ENCODE measurements at places on chromosomes 2 and 18. TPM values are rescaled to one million over a fixed set of nuclear protein-coding genes. Genes with fewer than 3 reads are reported as not detected.

- H3K27ac ChIP-seq, result peak overlapping the region; percentile 57
- peaks cover 37% of the 10 kb centered on the region for H3K4me1 ChIP-seq
- H3K4me3 ChIP-seq, result no peak overlapping the region
- DNase-seq, result no peak
Observed at GRCh38 chr2:70111752-70112591, 24.7 kb downstream of the PCBP1 start.

DNA sequence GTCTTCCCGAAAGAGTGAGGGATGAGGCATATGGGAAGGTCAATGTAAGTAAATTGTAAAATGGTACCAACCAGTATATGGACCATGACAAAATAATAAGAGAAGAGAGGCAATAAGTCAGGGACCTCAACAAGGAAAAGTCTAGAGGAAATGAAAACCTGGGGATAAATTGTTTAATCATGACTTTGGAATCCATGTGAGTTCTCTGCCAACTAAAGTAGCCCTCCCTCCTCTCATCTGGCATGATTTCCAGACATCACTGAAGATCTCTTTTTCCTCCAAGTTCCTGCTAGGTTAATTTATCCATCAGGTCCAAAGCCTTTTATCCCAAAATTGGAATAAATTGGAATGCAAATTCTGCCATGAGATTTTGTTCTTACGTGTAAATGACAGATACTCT is 417.9 kb downstream of the NRXN1 start:
- H3K27ac ChIP-seq, result no peak overlapping the region
- DNase-seq, result no peak
- H3K36me3 ChIP-seq, result no peaks in the 10 kb centered on the region
- H3K27me3 ChIP-seq, result no peaks in the 10 kb centered on the region
- H3K4me1 ChIP-seq, result peaks cover 1% of the 10 kb centered on the region

Gene COMMD1
- total RNA-seq, result 33.0 TPM

DNA sequence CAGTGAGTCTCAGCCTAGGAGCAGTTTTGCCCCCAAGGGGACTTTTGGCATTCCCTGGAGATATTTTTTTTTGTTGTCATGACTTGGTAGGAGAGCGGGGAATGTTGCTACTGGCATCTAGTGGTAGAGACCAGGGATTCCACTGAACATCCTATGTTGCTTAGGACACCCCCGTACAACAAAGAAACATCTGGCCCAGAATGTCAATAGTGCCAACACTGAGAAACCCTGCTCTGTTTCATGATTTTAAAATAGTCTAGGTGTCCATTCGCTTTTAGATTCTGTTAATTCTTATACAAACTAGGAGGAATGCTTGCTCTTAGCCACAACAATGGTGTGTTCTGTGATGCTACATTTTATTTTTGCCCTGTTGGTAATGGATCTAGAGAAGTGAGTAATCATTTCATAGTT is 225.8 kb upstream of the SIX3 start:
- H3K4me1 ChIP-seq, result no peaks in the 10 kb centered on the region
- no peak overlapping the region for H3K4me3 ChIP-seq
- H3K27ac ChIP-seq, result no peak overlapping the region
- H3K27me3 ChIP-seq, result no peaks in the 10 kb centered on the region
- DNase-seq, result no peak
- H3K36me3 ChIP-seq, result no peaks in the 10 kb centered on the region

DNA sequence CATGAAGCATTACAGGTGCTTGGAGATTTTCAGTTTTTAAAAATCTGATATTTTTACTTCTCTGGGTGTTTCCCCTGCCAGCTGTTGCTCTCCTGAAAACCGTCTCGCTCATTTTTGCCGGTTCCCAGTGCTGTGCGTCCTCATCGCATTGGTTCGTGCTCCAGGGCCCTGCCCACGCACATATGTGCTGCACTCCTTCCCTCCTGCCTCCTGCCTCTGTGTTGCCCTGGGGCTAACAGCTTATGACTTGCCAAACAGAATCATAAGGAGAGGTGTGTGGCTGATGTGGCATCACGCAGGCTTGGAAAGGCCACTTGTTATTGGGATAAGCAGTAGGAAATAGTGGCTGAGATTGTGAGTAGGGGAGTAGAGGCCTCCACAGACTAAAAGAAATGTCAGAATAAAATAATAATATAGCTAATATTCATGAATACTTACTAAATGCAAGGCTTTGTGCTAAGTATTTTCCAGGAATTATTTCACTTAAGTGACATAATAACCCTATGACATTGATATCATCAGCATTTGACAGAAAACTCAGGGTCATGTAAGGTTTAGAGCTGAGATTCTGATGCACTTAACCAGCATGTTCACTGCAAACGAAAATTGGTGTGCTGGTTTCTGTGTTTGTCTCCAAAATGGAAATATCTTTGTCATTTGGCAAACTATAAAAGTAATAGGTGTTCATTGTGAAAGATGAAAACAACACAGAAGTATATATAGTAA is 53.5 kb downstream of the SLC4A1AP start:
- peaks cover 35% of the 10 kb centered on the region for H3K27me3 ChIP-seq
- no peak for DNase-seq
- H3K4me3 ChIP-seq, result peak overlapping the region; percentile 14
- H3K27ac ChIP-seq, result no peak overlapping the region
- H3K36me3 ChIP-seq, result no peaks in the 10 kb centered on the region

Gene PRKAG3
- total RNA-seq, result not detected

DNA sequence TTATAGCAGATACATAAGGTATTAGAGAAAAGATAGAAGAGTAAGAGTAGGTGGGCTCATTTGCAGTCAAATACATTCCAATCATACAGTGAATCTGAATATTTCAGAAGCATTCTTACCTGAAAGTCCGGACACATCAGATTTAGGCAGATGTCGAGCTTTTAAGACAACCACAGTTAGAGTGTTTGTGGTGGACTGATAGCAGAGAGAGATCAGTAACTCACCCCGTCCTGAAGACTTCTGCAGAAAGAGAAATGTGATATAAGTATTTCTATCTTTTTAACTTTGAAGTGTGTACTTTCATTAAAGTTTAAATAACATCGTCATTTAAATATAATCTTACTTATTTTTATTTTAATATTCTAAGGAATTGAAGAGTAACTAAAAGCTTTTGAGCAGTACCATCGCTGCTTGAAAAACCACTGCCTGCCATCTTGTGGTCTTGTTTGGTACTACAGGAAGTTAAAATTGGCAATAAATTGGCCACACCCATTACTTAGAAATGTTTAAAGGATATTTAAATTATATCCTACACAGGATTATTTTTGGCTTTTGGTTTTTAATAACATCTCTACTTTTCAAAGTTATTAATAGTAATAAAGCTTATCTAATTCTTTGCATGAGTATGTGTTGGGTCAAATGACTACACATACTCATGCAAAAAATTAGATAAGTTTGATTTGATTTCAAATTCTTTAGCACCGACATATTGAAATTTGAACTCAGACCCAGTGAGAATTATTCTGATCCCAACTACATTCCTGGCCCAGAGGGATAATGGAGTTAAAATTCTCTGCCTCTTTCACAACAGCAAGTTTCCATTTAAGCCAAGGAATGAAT is 5.5 kb downstream of the SYT4 start:
- no peak overlapping the region for H3K4me3 ChIP-seq
- no peak for DNase-seq
- no peaks in the 10 kb centered on the region for H3K27me3 ChIP-seq
- H3K4me1 ChIP-seq, result no peaks in the 10 kb centered on the region
- no peak overlapping the region for H3K27ac ChIP-seq

GRCh38 chr2:121281107-121281506 is 3.9 kb downstream of the TFCP2L1 start:
- no peaks in the 10 kb centered on the region for H3K36me3 ChIP-seq
- no peak overlapping the region for H3K27ac ChIP-seq
- peaks cover 55% of the 10 kb centered on the region for H3K27me3 ChIP-seq
- no peak overlapping the region for H3K4me3 ChIP-seq

GRCh38 chr2:42105330-42106256 is 57.8 kb downstream of the PKDCC start:
- H3K27ac ChIP-seq, result no peak overlapping the region
- H3K4me3 ChIP-seq, result no peak overlapping the region
- no peaks in the 10 kb centered on the region for H3K27me3 ChIP-seq
- H3K36me3 ChIP-seq, result no peaks in the 10 kb centered on the region
- no peak for DNase-seq
- H3K4me1 ChIP-seq, result peaks cover 10% of the 10 kb centered on the region

DNA sequence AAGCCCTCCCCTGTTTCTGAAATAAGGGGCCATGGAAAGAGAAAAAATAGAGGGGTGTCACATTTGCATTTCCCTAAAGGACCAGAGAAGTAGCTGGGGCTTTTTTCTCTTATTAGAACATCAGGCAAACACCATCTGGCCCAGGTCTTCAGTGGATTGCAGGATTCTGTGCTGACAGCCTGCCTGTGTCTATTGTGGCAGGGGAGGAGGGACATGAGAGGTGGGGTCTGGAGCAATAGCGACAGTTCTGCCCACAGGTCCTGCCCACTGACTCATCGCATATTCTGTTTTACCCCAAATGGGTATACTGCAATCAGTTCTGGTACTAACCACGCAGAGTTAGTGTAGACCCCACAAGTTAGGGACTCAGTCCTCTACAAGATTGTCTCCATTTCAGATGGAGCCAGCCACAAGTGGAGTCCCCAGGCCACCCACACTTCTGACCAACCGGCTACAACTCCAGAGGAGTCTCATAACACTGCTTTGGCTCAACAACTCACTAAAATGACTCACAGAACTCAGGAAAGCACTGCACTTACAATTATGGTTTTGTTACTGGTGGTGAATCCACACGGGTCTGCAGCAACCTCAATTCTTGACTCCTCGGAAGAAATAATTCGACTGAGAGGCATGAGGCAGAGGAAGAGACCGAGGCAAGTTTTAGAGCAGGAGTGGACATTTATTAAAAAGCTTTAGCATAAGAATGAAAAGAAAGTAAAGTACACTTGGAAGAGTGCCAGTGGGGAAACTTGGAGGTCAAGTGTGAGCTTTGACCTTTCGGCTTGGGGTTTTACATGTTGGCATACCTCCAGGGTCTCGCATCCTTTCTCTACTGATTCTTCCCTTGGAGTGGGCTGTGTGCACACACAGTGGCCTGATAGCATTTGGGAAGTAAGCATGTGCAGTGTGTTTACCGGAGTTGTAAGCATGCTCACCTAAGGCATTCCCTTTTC is 146.4 kb upstream of the SPATS2L start:
- no peaks in the 10 kb centered on the region for H3K27me3 ChIP-seq
- peak overlapping the region; percentile 80 for H3K27ac ChIP-seq
- no peaks in the 10 kb centered on the region for H3K36me3 ChIP-seq
- no peak overlapping the region for H3K4me3 ChIP-seq
- no peak for DNase-seq

- H3K4me3 ChIP-seq, result no peak overlapping the region
- H3K36me3 ChIP-seq, result no peaks in the 10 kb centered on the region
- no peak for DNase-seq
- H3K4me1 ChIP-seq, result no peaks in the 10 kb centered on the region
- H3K27me3 ChIP-seq, result peaks cover 13% of the 10 kb centered on the region
Observed at GRCh38 chr2:1505031-1505441, 91.8 kb downstream of the TPO start.

Gene RTP5
- not detected for total RNA-seq

Gene MARS2
- total RNA-seq, result 7.9 TPM

- no peak overlapping the region for H3K27ac ChIP-seq
- no peaks in the 10 kb centered on the region for H3K27me3 ChIP-seq
Observed at GRCh38 chr2:179235463-179236108, 29.0 kb downstream of the SESTD1 start.

DNA sequence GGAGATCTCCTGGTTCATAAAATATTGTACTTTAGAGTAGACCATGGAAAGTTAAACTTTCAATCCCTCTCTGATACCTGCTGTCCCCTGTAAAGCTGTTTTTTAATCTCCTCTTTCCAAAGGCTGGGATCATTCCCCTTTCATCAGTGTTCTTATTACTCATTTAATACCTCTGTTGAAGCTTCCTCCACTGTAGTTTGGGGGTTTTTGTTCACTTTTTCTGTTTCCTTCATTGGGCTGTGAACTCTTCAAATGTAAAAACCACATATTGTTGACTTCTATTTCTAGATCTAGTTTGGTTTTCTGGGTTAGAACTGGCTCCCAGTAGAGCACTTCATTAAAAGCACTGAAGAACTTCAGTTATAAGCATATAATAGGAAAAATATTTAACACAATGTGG is 598.1 kb downstream of the RNF144A start:
- H3K4me3 ChIP-seq, result no peak overlapping the region
- peaks cover 9% of the 10 kb centered on the region for H3K27me3 ChIP-seq
- no peak overlapping the region for H3K27ac ChIP-seq
- no peaks in the 10 kb centered on the region for H3K36me3 ChIP-seq

Gene MOB4
- total RNA-seq, result 29.8 TPM

- H3K4me3 ChIP-seq, result no peak overlapping the region
- H3K27ac ChIP-seq, result peak overlapping the region; percentile 37
- H3K4me1 ChIP-seq, result peaks cover 4% of the 10 kb centered on the region
- DNase-seq, result no peak
- peaks cover 9% of the 10 kb centered on the region for H3K27me3 ChIP-seq
Observed at GRCh38 chr2:237535385-237536082, 30.8 kb upstream of the PRLH start.

DNA sequence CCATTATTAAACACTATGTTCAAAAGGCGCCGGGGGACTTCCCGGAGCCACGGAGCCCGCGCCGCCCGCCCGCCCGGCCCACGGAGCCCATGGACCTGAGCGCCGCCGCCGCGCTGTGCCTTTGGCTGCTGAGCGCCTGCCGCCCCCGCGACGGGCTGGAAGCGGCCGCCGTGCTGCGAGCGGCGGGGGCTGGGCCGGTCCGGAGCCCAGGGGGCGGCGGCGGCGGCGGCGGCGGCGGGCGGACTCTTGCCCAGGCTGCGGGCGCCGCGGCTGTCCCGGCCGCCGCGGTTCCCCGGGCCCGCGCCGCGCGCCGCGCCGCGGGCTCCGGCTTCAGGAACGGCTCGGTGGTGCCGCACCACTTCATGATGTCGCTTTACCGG is 197 bp downstream of the GDF7 start:
- no peaks in the 10 kb centered on the region for H3K36me3 ChIP-seq
- H3K4me1 ChIP-seq, result peaks cover 2% of the 10 kb centered on the region
- H3K27me3 ChIP-seq, result peaks cover 83% of the 10 kb centered on the region
- H3K27ac ChIP-seq, result no peak overlapping the region
- H3K4me3 ChIP-seq, result no peak overlapping the region

Gene ARL5A
- total RNA-seq, result 68.6 TPM

GRCh38 chr2:38090928-38091327 is 15.0 kb upstream of the CYP1B1 start:
- H3K4me3 ChIP-seq, result no peak overlapping the region
- no peaks in the 10 kb centered on the region for H3K36me3 ChIP-seq
- peaks cover 63% of the 10 kb centered on the region for H3K27me3 ChIP-seq
- H3K27ac ChIP-seq, result no peak overlapping the region

Gene SGPP2
- total RNA-seq, result 19.8 TPM

Gene ZNF2
- 5.7 TPM for total RNA-seq

DNA sequence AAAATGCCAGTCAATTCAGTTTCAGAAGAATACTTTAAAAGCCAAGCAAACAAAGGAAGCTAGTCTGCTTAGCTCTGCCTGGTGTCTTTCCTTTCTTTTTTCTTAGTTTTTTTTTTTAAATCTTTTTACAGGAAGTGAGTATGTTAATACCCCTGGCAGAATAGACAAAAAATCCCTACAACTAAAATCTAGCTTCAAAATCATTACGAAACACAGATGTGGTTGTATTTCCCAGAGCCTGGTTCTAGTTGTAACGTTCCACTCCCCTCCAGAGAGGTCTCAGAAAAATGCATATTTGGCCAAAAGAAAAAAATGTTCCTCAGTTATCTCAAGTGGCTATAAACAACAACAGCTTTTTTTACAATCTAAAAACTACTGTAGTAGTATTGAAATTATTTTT is 202.1 kb upstream of the RND3 start:
- no peak overlapping the region for H3K27ac ChIP-seq
- H3K4me1 ChIP-seq, result peaks cover 3% of the 10 kb centered on the region
- no peaks in the 10 kb centered on the region for H3K36me3 ChIP-seq
- H3K4me3 ChIP-seq, result no peak overlapping the region
- H3K27me3 ChIP-seq, result peaks cover 4% of the 10 kb centered on the region

Measured in progenitor cell of endocrine pancreas (in vitro differentiated cells).